ENCODE measurements at places on chromosomes 13 and 19.

GRCh38 chr13:40063703-40064102 is 408.2 kb downstream of the COG6 start:
- no peak for DNase-seq

- peak; percentile 90 for DNase-seq
These were observed 10.6 kb upstream of the UBE2S start for GRCh38 chr19:55418185-55418584.

GRCh38 chr19:44748426-44749254 is at the start of gene BCL3:
TSS of gene BCL3 (plus strand) at chr19:44748708. CDS start at chr19:44748791, 83 bp downstream.
- peak; percentile 67 for DNase-seq

DNA sequence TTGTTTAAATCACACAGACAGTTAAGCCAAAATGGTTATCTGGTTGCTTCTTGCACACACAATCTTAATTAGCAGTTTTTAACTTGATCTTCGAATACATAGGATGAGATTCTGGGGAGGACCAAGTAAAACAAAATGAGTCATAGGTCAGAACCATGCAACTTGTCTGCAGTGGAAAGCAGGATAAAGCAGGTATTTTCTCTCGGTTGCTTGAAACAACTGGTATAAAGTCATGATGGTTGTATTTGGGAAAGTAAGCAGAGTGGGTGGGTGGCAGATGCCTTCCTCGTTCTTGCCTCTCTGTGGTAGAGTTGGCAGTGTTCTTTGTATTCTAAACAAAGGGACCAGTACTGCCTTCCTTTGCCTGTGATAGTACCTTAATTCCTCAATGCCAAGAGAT is 167.0 kb downstream of the COG6 start:
- DNase-seq: no peak

DNA sequence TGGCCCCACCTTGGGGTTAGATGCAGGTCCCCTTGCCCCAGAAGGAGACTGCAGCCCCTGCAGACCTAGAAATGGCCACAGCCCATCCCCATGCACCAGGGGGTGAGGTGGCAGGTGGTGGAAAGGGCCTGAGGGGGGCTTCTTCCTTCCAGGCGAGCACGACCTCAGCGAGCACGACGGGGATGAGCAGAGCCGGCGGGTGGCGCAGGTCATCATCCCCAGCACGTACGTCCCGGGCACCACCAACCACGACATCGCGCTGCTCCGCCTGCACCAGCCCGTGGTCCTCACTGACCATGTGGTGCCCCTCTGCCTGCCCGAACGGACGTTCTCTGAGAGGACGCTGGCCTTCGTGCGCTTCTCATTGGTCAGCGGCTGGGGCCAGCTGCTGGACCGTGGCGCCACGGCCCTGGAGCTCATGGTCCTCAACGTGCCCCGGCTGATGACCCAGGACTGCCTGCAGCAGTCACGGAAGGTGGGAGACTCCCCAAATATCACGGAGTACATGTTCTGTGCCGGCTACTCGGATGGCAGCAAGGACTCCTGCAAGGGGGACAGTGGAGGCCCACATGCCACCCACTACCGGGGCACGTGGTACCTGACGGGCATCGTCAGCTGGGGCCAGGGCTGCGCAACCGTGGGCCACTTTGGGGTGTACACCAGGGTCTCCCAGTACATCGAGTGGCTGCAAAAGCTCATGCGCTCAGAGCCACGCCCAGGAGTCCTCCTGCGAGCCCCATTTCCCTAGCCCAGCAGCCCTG is 4.2 kb upstream of the F10 start:
- DNase-seq: no peak

GRCh38 chr19:3792114-3792513 is 5.9 kb upstream of the MATK start:
- DNase-seq: no peak

GRCh38 chr13:66128201-66128600 is 1101.9 kb downstream of the PCDH9 start:
- no peak for DNase-seq

DNA sequence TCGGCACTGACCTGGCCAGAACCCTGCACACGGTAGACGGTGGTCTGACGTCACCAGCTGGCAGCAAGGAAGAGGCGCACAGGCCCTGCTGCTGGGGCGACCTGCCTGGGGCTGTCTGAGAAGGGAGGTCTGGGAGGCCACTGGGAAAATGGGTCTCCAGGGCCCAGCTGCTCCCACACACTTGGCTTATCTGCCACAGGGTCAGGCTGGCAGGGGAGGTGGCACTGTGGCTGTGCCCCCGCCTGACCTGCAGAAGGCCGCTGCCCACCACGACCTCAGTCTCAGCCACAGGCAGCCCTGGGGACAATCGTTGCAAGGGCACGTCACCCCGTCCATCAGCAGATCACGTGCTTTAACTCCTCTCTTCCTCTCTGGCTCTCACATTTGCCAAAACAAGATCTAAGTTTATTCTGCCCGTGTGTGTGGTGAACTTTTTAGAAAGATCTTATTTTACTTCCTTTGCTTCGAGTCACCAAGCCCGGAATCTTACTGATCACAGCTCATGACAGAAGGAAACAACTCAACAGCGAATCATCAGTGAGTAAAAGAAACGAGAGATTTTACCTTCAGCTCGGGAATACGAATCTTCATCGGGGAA is 45.2 kb upstream of the RANBP3 start:
- DNase-seq: peak; percentile 51

DNA sequence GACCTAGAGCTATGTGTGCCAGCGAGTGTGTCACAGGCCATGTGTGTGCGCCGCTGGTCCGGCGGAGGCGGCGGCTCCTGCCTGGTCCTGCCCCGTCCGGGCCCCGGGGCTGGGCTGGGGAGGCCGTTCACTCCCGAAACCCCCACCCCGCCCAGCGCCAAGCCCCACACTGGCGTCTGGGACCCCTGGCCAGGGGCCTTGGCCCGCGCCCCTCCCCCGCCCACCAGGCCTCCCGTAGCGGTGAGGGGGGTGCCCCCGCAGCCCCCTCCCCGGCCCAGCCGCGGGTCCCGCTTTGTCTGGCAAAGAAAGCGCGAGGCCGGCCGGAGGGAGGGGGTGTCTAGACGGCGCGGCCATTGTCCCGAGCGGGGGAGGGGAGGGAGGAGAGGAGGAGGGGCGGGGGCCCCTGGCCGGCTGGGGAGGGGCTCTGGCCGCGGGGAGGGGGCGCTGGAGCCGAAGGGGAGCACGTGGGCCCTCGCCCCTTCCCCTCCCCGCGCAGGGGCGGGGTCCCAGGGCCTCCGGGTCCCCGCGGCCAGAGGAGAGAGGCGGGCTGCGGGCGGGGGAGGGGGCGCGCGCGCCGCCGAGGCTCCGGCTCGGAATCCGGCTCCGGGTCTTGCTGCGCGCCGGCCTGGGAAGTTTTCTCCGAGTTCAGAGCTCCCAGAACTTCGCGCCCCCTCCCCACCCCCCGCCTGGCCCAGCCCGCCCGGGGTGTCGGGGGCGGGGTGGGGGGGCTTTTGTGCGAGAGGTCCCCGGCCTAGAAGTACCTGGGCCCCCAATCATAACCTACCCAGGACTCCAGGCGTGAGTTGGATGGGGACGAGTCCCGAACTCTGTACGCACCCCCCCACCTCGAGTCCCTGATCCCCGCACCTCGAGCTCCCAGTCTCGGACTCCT is 888 bp downstream of the NOTCH3 start:
- DNase-seq: peak; percentile 58

DNA sequence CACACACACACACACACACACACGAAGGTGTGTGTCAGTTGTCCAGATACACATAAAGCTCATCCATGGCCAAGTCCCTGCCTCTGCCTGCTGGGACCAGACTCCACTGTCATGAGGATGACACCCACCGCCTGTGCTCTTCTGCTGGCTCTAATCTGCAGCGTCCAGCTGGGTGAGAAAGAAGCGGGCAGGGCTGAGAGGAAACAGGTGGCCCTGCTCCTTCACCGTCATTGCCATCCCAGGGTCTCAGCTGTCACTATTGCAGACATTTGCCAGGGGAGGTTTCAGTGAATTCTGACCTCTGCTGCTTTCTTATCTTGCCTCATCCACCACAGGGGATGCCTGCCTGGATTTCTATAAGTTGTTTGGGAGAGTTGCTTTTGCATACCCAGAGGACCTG is 31.4 kb downstream of the SCGB2B2 start:
- DNase-seq: no peak

DNA sequence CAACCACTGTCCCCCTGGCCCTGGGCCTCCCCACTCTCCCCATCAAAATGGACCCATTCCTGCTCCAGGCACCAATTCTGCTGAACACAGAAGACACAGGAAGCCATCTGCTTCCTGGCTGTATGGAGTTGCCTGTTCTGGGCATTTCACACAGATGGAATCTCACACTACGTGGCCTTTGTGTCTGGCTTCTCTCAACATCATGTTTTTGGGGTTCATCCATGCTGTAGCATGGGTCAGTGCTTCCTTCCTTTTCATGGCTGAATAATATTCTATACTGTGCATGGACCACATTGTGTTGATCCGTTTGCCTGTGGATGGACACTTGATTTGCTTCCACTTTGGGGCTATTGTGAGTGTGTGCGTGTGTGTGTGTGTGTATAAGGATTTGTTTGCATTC is 15.0 kb upstream of the KLF2 start:
- no peak for DNase-seq

- DNase-seq: no peak
These were observed 15.5 kb downstream of the STX10 start for GRCh38 chr19:13134626-13135025.

DNA sequence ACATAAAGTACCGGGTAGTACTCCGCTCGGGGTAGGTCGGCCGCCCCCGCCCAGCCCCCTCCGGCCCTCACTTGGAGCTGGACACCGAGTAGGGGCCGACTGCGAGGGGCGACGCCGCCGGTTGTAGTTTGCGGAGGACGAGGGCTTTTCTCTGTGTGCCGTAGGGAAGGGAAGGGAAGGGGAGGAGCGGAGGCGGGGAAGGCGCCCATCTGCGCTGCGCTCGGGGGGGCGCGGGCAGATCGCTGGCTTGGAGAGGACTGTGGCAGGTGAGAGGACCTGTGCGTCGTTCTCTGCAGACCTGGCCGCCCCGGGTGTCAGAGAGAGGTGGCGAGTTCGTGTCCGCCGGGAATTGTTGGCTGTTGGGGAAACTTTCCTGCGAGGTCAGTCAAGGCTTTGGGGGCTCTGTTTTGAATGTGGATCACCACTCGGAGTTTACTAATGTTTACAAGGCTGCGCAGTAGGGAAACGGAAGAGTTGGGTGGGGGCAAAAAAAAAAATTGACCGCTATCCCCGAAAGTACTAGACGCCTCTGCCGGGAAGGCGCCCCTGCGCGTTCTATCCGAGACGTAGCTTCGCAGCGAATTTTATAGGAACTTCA is 1.4 kb downstream of the ING1 start:
- no peak for DNase-seq

- DNase-seq: peak; percentile 67
These were observed 18.0 kb upstream of the GARRE1 start for GRCh38 chr19:34236035-34236987.

DNA sequence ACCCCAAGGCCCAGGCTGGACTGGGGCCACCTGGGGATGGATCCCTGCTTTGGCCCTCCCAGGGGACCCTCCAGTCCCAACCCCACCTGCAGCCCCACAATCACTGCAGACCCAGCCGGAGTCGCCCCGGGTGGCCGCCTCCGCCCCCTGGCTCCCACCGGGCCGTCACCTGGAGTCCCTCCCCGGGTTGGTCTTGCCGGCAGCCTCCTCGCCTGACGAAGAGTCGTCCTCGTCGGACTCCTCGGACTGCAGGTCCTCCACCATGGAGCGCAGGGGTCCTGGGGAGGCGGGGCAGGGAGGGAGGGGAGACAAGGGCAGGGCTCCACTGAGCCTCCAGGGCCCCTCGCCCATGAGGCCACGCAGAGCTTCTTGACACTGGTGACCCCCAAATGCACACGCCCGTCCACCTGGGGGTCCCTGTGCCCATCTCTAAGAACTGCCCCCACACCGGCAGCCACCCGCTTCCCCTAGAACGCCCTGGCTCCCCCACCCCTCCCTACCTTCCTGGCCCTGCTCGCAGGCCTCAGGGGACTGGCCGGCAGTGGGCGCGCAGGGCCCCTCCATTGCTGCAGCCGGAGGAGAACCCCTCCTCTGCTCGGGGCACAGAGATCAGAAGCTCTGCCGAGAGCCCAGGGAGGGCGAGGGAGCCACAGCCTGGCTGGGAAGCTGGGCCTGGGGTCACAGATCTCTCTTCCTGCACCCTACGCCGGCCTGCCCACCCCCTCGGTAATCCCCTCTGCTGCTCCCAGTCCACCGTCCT is 63.4 kb downstream of the MLLT1 start:
- DNase-seq: no peak

GRCh38 chr19:41531438-41532311 is 44.3 kb upstream of the CEACAM21 start:
- peak; percentile 87 for DNase-seq

GRCh38 chr13:77465603-77466195 is 69.8 kb upstream of the SCEL start:
- no peak for DNase-seq

DNA sequence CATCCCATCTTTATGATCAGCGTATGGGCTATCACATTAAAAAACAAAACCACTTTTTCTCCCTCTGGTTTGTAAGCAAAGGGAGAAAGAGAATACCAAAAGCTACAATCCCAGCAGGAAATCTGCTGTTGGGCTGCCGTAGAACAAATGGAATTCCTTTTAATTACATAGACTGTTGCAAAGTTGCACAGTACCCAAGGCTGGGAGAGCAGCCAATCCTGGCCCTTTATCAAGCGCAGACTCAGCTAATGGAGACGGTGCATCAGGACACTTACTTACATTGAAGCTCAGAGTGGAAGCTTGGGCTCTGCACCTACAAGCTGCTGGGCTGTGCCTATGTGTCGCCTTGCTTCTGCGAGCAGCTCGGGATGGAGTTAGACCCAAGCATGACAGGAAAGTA is 15.2 kb downstream of the CCNA1 start:
- no peak for DNase-seq

GRCh38 chr13:73465617-73465971 is 406.8 kb downstream of the KLF5 start:
- DNase-seq: no peak

DNA sequence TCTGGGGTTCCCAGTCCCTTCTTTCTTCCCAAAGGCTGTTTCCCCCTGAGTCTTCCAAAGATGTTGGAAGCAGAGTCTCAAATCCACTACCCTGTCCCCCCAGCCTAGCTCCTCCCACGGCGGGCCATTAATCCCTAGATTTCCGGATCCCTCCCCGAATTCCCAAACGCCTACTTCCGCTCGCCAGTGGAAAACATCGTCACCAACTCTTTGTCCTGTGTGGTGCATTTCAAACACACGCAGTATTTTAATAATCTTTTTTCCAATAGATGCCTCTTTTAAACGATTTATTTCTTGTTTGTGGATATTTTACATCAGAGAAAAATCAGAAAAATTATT is 610 bp downstream of the ZNF791 start:
- DNase-seq: peak; percentile 84
